ENCODE measurements at places on chromosomes 7 and 10.

GRCh38 chr10:3477683-3478082 lies 305.1 kb upstream of the PITRM1 start:
- no peak for DNase-seq

DNA sequence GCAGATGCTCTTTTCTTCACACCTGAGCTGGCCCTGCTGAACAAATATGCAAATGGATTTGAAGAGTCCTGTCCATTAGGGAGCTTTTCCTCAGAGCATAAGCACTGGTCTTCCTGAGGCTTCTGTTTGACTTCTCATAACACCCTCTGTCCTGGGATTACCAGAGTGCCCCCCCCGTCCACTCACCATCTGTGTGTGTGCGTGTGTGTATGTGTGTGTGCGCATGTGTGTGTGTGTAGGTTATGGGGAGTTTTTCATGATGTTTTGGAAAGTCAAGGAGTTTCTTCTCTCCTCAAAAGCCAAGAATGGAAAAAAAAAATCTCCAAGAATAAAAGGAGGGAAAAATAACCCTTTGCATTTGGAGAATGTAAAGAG lies 57.7 kb upstream of the COMTD1 start:
- no peak for DNase-seq

GRCh38 chr10:78567680-78568455 lies 500.9 kb upstream of the ZMIZ1 start:
- no peak for DNase-seq

DNA sequence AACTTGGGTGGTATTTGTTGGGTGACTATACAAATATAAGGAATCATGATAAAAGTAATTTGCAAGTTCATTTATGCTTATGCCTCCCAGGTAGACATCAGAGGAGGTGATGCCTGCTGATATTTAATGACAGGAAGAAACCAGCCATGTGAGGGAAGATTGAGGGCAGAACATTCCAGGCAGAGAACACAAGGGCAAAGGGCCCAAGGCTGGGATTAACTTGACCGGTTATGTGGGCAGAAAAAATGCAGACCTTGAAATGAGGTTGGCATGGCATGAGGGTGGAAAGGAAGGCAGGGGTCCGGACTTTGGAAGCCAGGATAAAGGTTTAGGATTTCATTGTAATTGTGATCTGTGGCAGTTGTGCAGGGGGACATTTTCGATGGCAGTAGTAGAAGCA lies 68.0 kb upstream of the MTPN start:
- DNase-seq, result no peak

DNA sequence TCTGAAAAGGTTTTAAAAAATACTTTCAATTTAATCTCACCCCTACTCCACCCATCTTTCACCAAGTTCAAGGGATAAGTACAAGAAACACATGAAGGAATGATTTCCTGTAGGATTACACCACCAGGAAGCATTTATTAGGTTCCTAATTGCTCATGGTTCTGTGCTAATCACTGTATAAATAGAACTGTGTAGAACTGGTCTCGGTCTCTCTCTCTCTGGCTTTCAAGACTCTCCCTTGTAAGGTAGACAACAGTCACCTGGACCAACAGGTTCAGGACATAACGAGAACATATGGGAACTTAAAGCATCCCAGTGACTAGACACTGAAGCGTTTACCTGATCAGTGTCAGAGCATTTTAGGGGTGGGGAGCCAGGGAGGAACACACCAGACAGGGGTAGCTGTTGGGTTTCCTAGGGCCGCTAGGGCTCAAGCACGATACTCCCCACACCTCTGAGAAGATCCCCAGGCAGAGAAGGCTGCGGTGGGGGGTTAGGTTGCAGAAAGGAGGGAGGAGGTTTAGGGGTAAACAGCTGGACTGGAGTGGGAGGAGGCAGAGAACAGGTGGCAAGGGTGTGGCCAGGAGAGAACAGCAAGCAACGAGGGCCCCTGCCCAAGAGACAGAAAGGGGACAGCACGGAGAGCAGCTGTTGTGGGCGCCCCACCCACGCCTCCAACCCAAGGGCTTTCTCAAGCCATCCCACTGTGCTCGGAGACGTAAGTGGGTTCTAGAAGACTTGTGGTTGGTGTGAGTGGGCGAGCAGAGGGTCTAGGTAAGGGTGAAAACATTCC lies 52.5 kb upstream of the USP6NL start:
- no peak for DNase-seq

DNA sequence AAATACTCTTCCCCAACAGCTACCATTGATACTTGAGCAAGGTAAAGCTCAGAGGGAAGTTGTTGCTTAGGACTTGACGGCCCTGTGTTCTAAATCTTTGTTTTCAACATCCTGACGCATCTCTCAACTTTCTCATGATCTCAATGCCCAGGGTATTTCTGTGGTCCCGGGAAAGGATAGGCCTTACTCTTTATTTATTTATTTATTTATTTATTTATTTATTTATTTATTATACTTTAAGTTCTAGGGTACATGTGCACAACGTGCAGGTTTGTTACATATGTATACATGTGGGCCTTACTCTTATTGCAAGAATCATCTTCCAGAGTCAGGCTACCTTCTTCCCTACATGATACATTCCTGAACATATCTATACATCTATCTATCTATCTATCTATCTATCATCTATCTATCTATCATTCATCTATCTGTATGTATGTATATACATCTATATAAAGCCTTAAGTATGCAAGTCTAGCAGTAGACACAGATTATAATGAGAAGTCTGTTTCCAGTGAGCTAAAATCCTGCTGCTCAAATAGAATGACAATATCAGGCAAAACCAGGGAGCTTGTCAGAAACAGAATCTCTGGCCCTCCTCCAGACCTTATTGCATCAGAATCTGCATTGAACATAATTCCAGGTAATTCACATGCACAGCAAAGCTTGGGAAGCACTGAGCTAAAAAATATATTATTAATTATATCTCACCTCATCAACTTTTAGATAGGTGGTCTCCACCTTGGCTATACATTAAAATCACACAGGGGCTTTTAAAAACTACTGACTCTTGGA lies 12.2 kb upstream of the CPA5 start:
- no peak for DNase-seq

DNA sequence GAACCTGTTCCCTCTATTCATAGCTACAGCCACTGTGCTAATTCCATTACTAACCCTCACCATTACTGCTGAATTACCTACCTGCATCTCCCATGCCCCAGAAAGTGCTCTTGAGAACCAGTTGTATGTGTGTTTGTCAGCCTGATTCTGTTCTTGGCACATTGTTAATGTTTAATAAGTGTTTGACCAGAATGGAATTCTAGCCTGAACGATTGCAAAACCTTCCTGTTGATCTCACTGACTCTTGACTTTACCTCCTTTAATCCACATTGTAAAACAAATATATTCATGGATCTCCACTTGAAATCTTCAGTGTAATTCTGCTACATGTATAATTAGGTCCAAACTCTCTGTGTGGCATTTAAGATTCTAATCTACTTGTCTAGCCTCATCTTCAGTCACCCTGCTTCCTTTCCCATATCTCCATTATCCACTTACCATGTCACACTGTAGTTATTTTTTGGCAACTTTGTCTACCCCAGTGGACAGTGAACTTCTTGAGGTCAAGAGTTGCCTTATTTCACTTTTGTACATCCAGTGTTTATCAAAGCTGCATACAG lies 4.9 kb downstream of the ZNF277 start:
- DNase-seq, result no peak

- no peak for DNase-seq
Observed at GRCh38 chr7:135697276-135698049, 30.5 kb downstream of the SLC13A4 start.

- no peak for DNase-seq
Observed at GRCh38 chr7:55570939-55571338, 1.4 kb downstream of the VOPP1 start.

- no peak for DNase-seq
Observed at GRCh38 chr7:47596502-47597202, 14.7 kb upstream of the TNS3 start.

DNA sequence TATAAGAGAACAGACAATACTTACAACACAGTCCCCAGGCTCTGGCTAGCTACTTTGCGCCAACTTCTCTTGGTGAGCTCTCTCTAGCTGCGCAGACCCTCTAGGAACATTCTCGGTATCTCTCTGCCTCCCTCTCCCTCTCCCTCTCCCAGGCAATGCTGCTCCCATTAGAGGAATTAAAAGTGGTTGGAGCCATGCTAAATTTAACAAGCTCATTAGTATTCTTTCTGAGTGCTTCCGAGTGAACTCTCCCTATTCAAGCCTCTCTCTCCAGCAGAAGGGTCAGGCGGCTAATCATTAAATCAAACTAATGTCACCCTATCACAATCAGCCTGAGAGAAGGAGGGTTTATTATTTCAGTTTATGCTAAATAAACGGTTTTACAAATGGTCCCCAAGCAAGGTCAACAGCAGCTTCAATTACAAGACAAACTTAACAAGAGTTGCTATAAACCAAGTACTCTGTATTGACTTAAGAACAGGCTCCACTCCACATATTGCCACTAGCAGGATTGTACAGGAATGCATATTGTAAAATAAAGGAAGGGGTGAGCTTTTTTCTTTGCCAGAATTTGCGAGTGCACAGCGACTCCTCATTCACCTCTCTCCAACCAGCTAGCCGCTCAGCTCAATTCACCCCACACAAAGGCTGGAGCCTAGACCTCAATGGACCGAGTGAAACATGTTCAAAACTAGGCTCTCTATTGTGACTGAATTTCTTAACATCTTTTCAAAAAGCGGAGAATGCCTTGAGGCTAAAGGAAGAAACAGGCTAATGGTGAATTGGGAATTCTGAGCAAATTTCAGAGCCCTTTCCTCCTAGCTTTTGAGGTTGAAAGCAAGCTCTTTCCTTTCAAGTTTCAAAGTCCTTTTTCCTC lies 84.4 kb downstream of the GLI3 start:
- DNase-seq, result no peak

DNA sequence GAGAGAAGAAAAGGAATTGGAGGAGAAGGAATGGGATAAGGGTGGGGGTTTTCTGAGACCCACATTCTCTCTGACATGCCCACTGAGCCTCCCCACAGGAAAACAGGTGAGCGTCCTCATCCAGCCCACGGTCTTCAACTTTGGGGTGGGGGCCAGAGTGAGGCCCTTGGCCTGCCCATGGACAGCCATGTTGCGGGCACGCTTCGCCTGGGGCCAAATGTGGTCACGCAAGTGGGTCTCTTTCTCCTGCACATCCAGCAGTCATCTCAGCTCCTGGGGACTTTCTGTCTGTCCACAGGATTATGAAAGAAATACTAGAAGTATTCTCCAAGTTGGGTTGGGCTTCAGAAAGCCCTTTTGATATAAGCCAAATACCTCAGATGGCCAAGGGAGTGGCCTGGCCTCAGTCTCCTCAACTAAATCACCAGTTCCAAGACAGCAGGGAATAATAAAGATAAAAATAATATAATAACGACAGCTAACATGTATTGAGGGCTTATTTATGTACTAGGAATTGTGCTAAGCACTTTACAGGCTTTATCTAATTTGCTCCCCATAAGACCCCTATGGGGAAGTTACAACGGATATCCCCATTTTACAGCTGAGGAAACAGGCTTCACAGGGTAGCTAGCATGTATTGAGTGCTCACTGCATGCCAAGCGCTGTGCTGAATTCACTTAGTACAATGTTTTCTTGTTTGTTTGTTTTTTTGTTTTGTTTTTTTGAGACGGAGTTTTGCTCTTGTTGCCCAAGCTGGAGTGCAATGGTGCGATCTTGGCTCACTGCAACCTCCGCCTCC lies 57.2 kb upstream of the LBX1 start:
- no peak for DNase-seq

GRCh38 chr7:39294022-39294421 lies 272.2 kb upstream of the YAE1 start:
- DNase-seq, result no peak

- no peak for DNase-seq
Observed at GRCh38 chr10:112934193-112934592, 15.9 kb upstream of the TCF7L2 start.

Data from stimulated activated CD8-positive, alpha-beta memory T cell treated with anti-CD3 and anti-CD28 coated beads, Interleukin-12 subunit alpha, Interleukin-12 subunit beta, amount 100 ng/mL, for 1 hour (primary cell).